Germinal center (tissue), 1 donor: ENCODE measurements at places on chromosomes 3 and 15.

- no peak for DNase-seq
These were observed 87.3 kb downstream of the SMAD6 start for GRCh38 chr15:66789029-66790025.

- no peak for DNase-seq
These were observed 18.7 kb upstream of the WNT5A start for GRCh38 chr3:55505776-55506175.

DNA sequence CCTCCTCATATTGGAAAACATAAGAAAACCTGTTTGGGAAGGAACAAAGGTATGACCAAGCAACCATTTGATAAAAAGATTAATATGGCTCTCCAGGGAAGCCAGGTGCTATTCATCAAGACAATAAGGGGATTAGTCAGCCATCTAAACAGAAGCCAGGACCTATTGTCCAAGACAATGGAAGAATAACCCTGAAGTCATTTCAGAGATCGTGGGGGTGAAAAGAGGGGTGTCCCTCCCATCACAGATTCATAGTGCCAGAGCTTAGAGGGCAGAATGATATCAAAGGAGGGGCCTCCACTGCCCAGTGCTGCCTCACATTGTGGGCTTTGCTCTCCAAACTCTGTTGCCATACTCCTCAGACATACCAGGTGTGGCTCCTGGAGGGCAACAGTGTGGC lies 73.5 kb downstream of the DAPK2 start:
- no peak for DNase-seq

- DNase-seq: no peak
These were observed 593.3 kb downstream of the FOXP1 start for GRCh38 chr3:70990185-70990584.

DNA sequence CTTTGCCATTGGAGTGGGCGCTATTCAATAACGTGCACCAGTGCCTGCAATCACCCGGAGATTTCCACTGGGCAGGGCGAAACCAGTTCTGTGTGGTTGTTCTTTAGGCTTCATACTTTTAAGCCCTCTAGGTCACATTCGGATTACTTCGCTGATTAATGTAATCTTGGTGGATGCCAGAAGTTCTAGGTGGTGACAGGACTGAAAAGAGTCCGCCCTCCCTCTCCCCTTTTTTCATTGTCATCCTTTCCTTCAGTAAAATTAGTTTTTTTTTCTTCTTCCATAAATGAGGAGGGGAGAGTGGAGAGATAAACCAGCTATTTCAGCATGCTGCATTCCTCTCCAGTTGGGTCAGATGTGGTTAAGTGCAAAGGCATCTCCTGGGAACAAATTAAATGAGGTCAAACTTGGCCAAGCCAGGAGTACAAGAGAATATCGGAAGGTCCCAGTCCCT lies 2.3 kb upstream of the SLC2A2 start:
- no peak for DNase-seq

- DNase-seq: no peak
These were observed 14.0 kb downstream of the SMAD6 start for GRCh38 chr15:66715720-66716655.

GRCh38 chr3:153669527-153669926 lies 451.7 kb upstream of the ARHGEF26 start:
- no peak for DNase-seq

DNA sequence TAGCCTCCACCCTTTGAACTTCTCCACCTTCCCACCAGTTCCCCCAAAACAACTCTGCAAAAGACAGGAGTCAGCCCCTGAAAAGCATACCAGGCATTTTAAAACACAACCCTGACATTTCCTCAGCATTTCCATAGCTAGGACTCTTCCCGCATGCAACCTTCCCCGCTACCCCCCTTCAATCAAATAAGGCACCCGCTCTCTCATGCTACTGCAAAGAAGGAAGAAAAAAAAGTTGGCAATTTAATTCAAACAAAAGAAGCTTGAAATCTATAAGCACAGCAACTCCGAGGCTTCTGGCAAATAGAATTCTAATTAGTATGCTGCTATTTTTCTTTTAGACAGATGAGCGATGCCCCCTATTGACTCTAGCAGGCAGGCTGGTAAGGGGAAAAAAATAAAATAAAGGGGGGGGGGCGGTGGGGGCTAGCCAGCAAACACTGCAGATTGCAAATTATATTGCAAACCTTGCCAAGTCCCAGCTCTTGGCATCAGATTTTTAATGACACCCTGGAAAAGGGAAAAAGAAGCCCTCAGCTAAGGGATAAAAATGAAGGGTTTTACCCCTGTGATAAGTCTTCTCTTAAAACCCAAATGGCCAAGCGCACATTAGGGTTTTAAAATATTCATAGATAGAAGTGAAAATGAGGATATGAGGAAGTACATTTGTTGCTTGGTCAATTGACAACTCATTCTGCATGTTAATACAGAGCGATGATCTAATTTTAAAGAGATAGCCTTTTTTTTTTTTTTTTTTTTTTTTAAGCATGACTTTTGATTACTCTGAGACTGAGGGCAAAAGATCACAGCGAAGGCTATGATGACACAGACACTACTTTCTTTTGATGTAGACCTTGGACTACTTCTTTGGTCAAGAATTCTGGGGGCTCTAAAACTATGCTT lies 255.2 kb downstream of the NR2F2 start:
- DNase-seq: no peak

DNA sequence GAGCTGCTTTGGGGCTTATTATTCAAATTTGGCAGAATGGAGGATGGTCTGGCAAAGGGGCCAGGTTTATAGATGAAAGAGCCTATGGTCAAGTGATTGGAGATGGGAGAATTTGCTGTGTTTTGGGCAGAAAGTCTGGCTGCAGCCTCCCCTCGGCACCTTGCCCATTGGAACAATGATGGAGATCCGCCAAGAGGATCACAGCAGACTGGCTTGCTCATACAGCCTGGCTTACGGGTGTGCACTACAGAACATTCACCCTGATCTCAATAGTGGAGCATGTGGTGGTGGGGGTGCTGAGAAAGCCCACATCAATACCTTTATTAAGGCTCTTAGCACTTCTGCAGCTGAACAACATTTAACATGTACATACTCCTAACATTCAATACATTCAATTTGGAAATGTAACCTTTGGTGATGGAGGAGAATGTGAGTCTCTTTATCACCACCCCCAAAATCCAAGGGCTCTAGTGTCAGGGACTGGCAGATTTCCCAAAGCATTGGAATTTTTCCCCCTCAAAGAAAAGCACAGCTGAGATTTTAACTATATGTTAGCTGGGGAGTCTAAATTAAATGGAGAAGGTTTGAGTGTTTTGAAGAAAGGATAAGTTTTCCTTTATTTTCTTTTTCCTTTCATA lies 118.4 kb upstream of the TMC3 start:
- DNase-seq: no peak
